Right lung (tissue), 10 donors: ENCODE measurements at places on chromosomes 3 and 15. TPM values are rescaled to one million over a fixed set of nuclear protein-coding genes. Genes with fewer than 3 reads are reported as not detected.

DNA sequence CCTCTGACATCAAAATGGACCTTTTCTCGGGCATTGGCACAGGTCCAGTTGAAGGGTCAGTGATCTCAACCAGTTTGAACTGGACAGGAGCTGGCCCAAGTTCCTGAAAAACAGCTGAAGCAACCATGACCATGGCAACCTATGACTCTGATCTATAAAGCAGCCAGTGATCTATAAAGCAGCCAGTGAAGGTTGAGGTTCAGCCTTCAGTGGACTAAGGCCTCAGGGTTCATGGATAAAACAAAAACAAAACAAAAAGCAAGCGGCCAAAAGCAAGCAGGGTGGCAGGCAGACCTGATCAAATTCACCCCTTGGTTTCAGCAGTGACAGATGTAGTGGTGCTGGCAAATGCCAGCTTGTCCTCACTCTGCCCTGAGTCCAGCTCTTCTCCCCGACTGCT, 10.0 kb upstream of the CHRNB4 start:
- DNase-seq, result no peak

ADGRG7 gene
- not detected for polyA plus RNA-seq

DNA sequence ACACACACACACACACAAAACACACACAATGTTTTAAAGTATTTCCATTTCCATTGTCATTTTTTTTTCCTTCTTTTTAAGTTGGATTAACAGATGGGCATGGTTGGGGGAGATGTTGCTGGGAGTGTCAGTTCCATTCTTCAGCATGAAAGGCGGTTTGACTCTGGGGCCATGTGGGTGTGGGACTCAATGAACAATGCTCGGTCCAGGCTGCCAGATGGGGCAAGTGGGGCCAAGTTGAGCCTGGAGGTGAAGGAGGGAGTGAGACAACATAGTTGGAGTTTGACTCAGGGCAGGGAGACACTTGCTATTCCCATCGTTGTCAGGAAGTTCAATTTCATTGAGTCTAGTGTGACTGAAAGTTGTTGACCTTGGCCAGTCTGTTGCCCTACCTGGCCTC, 125.3 kb downstream of the TLE3 start:
- DNase-seq, result no peak

GNB4 gene
- polyA plus RNA-seq, result 33.8 TPM

DNA sequence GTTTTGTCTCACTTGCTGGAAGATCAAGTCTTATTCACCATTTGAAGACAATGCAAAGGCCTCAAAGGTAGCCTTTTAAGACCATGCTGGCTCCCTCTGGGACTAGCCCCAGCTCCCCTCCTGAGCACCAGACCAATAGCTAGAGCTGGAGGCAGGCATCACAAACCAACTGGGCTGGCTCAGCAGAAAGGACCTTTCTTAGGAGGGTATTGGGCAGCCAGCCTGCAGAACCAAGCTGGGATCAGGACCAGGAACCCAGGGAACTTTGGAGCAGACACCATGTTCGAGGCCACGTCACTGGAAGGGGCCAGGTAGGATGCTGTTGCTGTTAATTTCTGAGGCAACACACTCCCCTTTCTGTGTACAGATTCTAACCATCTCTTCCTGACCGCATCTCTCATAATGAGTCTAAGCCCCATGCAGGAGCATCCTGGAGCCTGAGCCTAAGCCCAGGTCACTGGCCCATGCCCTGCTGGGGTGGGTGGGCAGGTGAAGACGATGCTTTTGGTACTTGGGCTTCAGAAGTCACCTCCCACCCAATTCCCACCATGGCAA, 81.4 kb upstream of the KLF13 start:
- no peak for DNase-seq

- no peak for DNase-seq
Observed at GRCh38 chr3:72279631-72280041, 494.7 kb upstream of the PROK2 start.

CPLX3 gene
- polyA plus RNA-seq, result 0.05 TPM

DNA sequence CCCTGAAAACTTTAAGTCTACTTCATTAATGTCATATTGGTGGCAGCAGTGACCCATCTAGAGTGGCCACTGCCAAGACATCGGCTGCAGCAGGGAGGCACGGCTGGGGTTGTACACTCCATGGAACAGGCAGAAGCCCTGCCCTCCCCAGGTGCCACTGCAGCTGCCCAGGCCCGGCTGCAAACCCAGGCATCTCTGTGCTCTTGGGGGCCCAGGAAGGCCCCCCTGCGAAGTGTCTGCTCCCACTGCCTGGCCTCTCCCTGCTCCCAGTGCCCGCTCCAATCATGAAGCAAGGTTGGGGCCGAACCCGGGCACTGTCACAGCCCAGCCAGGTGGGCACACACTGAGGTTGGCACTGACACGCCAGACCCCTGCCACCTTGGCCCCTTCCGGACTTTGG, 12.1 kb upstream of the RPL14 start:
- DNase-seq, result no peak

NMNAT3 gene
- polyA plus RNA-seq, result 6.6 TPM

GRCh38 chr15:35854316-35854715, 308.4 kb upstream of the DPH6 start:
- no peak for DNase-seq

FEZF2 gene
- polyA plus RNA-seq, result not detected

GRCh38 chr3:133374708-133375402, 25.0 kb upstream of the BFSP2 start:
- no peak for DNase-seq

DNA sequence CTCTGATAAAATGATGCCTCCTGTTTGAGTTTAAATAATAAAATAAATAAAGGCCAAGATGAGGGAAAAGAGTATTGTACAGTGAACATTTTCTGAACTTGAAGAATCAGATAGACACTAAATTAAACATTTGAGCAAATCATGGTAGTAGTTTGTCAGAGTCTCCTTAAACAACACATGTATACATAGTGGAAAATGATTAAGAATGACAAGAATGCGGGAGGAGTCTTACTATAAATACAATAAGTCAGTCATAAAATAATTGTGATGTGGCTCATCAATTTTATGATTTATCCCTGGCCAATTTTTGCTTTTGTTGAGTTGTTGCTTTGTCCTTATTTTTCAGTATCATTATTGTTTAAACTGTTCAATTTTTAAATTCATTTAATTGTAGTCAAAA, 158.0 kb upstream of the TMC3 start:
- no peak for DNase-seq

DNA sequence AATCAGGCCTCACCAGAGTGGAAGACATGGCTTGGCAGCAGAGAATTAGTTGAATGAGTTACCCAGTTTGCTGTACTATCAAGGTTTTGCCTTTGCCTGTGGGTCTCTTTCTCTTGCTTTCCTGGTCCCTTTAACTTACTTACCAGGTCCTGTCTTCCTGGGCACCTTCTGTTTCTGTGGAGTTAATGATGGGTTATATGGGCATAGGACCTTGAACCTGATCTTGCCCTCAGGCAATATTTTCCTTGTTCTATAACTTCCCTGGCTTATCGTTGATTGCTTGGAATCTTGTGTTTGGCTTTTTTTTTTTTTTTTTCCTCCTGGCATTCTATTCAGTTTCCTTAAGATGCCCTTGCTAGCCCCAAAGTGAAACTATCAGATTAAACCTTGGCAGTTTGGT, 106.8 kb downstream of the HHLA2 start:
- no peak for DNase-seq

- no peak for DNase-seq
Observed at GRCh38 chr15:64807051-64807749, 18.2 kb downstream of the PIF1 start.

DNA sequence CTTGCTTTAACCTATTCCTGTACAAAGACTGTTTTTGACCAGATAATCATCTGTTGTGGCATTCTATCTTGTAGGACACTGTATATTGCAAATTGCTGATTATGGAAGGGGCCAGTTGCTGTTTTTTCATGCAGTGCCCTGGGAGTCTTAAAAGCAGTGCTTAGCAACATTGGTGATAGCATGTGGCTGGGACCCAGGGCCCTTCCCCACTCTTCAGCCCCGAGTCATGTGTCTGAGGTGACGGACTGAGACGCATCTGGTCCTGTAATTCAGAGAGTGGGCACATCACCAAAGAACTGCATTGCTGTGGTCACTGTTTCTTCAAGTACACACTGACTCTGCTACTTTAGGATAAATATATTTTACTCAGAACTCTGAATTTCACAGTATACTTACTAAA, 63.4 kb downstream of the SNRK start:
- no peak for DNase-seq

A4GNT gene
- 0.21 TPM for polyA plus RNA-seq

COL6A5 gene
- polyA plus RNA-seq, result 3.2 TPM

GRCh38 chr3:188170461-188171459, 16.8 kb downstream of the LPP start:
- no peak for DNase-seq

DNA sequence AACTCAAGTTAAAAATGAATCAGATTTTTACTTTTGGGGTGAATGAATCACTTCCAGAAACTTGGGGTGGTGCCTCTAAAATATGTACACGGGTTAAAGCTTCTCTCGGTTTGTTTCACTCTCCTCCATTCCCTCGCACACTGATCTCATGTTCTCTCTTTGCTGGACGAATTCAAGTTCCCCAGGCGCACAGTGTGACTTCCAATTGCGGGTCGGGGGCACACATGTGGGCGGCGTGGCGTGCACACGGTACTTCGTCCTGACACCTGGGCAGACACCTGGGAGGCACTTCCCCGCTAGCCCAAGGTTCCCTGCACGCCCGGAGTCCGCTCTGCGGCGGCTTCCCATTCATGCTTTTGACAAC, 692 bp downstream of the SCAANT1 start:
- DNase-seq, result no peak

GRCh38 chr15:60076582-60077276, 72.6 kb downstream of the FOXB1 start:
- DNase-seq, result no peak

DNA sequence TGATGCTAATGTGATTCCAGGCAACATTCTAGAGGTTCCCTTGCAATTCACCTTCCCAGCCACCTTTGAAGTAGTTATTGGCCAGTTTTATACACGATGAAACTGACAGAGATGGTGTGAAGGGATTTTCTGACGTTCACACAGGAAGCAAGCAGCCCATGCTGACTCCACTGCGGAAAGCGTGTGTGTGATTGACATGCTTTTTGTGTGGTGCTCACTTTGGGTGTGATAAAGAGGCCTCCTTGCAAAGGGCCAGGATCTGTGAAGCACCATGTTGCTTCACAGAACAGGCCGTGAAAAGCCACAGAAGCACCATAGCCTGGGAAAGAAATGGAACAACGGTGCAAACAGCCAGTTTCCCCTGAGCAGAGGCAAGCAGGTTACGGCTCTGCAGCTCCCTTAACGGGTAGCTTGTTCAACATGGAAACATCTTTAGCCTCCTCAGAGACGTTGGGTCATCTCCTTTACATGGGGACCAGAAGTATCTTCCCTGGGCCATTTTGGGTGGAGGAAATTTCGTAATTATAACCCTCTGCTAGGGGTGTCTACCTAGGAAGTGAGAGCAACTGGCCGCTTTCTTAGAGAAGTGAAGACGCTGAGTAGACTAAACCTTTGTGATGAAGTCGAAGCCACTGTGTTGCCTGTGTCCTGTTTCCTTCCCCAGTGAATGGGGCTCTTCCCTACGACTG, 108.5 kb downstream of the APBA2 start:
- no peak for DNase-seq

GRCh38 chr3:172282850-172283249, 165.4 kb downstream of the GHSR start:
- no peak for DNase-seq

COLQ gene
- polyA plus RNA-seq, result 8.7 TPM

- no peak for DNase-seq
Observed at GRCh38 chr3:26715431-26715830, 92.9 kb downstream of the LRRC3B start.

SUSD5 gene
- polyA plus RNA-seq, result 2.8 TPM

DNA sequence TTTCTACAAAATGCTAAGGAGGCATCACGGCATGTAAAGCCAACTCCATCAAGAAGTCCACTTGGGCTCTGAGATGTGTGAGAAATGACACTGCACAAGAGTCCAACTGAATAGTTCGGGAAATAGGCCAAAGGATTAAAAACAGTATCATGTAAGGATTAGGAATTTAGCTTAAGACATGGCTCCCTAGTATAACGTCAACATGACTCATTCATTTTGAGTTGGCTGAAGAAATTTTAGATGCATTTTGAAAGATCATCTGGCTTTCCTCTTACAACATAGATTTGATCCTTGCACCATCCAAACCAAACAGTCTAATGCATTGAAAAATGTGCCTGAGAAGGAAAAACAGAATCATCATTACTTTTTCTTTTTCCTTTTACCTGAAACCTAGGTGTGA, 109.3 kb upstream of the MME start:
- no peak for DNase-seq

- no peak for DNase-seq
Observed at GRCh38 chr3:126918355-126918821, 64.5 kb upstream of the PLXNA1 start.

DNA sequence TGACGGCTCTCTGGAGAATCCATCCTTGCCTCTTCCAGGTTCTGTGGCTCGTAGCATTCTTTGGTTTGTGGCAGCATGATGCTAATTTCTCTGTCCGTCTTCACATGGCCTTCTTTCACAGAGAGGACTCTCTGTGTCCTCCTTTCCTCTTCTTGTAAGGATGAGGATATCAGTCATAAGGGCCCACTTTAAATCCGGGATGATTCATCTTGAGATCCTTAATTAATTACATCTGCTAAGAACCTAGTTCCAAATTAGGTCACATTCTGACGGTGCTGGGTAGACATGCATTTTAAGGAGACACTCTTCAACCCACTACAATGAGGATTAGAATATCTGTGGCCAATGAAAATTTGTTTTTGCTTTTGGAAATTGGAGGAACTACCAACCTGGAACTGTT, 15.7 kb upstream of the GXYLT2 start:
- DNase-seq, result no peak

GRCh38 chr15:90931828-90932659, at the start of gene HDDC3:
HDDC3 (minus strand) TSS chr15:90932549; CDS start chr15:90932540, 9 bp downstream.
- peak; percentile 77 for DNase-seq

GRCh38 chr3:184186184-184186901, at the start of gene ABCF3:
ABCF3 (plus strand) TSS chr3:184186199; CDS start chr3:184186208, 9 bp downstream.
- no peak for DNase-seq

- no peak for DNase-seq
Observed at GRCh38 chr3:149634072-149634471, 23.8 kb downstream of the WWTR1 start.

LRCH3 gene
- polyA plus RNA-seq, result 56.4 TPM

- DNase-seq, result no peak
Observed at GRCh38 chr3:15276028-15276724, 56.2 kb downstream of the SH3BP5 start.

TIMP4 gene
- 0.26 TPM for polyA plus RNA-seq

GRCh38 chr15:88745065-88745464, 58.2 kb upstream of the ACAN start:
- no peak for DNase-seq

DNA sequence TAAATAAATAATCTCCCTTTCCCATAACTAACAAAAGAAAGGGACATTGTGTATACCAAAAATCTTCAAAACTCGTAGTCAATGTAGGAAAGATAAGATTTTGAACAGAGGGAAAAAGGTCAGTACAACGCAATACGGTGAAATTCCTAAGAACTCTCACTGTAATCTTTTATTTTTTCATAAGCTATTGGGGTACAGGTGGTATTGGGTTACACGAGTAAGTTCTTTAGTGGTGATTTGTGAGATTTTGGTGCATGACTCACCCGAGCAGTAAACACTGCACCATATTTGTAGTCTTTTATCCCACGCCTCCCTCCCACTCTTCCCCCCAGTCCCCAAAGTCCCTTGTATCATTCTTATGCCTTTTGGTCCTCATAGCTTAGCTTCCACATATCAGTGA, 718.0 kb downstream of the TBL1XR1 start:
- DNase-seq, result no peak

MESP2 gene
- not detected for polyA plus RNA-seq

GRCh38 chr3:52473026-52473425, 17.6 kb downstream of the NISCH start:
- DNase-seq, result no peak
